ENCODE measurements at places on chromosomes 6 and 20. TPM values are rescaled to one million over a fixed set of nuclear protein-coding genes. Genes with fewer than 3 reads are reported as not detected.
A peak's percentile ranks its signal among the peaks of the same experiment; 100 is the strongest.

The SLC13A3 gene
- polyA plus RNA-seq, result 9.0 TPM

The GSTA1 gene
- 0.94 TPM for polyA plus RNA-seq

The SLC17A1 gene
- not detected for polyA plus RNA-seq

DNA sequence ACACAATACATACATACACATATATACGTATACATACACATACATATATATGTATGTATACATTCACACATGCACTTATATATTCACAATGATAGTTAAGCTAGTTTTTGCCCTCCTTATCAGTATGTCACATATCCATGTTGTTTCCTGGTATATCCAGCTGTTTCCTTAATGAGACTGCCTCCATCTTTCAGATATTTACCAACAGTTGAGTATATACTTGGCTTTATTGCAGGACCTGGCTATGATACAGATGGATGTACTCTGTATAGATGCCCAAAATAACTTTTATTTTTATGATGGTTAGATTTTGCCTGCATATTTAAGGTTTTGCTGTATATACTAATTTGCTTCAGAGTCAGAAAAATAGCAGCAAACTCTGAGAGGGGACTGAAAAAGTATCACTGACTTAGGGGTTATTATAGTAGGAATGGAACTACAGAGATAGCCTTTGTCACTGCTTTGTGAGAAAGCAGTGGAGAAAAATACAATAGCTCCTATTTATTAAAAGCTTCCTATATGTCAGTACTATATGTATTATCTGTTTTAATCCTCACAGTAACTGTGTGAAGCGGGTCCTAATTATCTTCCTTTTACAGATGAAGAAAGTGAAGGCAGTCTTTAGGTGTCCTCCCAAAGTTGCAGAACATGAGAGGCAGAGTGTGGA, 35.5 kb downstream of the CARMIL1 start:
- no peak for DNase-seq

DNA sequence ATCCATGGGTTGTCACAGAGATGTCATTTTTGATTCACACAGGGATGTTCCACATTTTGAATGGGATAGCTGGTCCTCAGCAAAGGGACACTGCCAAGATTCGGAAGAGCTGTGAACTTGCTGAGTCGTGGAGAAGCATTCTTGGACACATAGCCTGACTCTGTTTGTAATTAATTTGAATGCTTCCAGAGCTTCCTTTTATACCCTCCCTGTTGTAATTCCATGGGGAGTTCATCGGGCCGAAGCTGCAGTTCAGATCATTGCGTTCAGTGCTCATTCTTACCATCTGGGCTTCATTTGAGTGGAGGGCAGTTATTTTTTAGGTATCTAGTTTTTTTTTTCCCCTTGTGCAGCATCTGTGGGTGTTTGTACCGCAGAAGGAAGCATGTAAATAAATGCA, 126.5 kb downstream of the SLC24A3 start:
- DNase-seq, result no peak

- peak; percentile 92 for DNase-seq
Observed at GRCh38 chr6:36387440-36388303, at the start of gene ETV7. Gene ETV7 (minus strand): TSS chr6:36387669. CDS start chr6:36387541, 128 bp downstream.

All from left lung (tissue), 14 donors.